ENCODE measurements at places on chromosomes 5 and 9. TPM values are rescaled to one million over a fixed set of nuclear protein-coding genes. Genes with fewer than 3 reads are reported as not detected.

DNA sequence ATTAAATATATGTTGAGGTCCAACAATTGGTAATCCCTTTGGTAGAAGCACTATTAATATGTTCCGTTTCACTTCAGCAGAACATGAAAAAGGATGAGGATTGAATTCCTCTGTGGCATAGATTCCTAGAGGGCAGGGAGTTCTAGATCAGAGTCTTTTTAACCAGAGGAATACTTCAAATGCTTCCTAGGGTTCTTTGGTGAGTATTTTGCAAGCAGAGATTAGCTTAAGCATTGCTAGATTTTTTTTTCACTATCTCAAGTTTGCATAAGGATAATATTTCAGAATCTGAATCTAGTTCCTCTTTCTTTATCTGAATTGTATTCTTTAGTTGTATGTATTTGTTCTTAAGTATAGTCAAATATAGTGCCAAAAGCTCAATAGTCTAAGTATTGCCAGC lies 116.6 kb upstream of the ADAMTSL1 start:
- H3K4me1 ChIP-seq, result no peaks in the 10 kb centered on the region
- no peaks in the 10 kb centered on the region for H3K36me3 ChIP-seq
- no peak overlapping the region for H3K27ac ChIP-seq
- no peak for DNase-seq
- H3K4me3 ChIP-seq, result no peak overlapping the region

DNA sequence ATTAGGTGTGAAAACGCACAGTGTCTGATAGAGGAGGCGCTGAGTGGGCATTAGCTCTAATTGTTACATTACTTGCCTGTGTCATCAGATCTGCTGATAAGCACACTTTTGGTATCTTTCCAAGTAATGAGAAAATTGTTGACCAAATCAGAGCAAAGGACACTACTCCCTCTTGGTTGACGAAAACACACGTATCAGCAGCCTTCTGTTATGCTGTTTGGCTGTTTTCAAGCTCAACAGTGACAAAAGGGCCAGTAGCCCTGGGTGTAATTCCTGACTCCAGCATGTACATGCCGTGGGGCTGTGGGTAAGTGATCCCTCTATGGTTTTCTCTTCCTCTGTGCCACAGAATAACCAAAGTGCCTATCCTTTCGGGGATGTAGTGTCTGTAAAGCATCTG lies 151.4 kb downstream of the AUH start:
- peaks cover 17% of the 10 kb centered on the region for H3K36me3 ChIP-seq
- H3K27ac ChIP-seq, result no peak overlapping the region
- DNase-seq, result no peak

- H3K4me3 ChIP-seq, result no peak overlapping the region
- no peak overlapping the region for H3K27ac ChIP-seq
- no peaks in the 10 kb centered on the region for H3K4me1 ChIP-seq
- DNase-seq, result no peak
- no peaks in the 10 kb centered on the region for H3K36me3 ChIP-seq
- peaks cover 9% of the 10 kb centered on the region for H3K27me3 ChIP-seq
Observed at GRCh38 chr9:99385215-99385614, 163.1 kb downstream of the SEC61B start.

GRCh38 chr5:130884023-130884422 lies 281.0 kb downstream of the HINT1 start:
- H3K36me3 ChIP-seq, result no peaks in the 10 kb centered on the region
- peaks cover 3% of the 10 kb centered on the region for H3K4me1 ChIP-seq
- no peak for DNase-seq
- peaks cover 2% of the 10 kb centered on the region for H3K27me3 ChIP-seq

DNA sequence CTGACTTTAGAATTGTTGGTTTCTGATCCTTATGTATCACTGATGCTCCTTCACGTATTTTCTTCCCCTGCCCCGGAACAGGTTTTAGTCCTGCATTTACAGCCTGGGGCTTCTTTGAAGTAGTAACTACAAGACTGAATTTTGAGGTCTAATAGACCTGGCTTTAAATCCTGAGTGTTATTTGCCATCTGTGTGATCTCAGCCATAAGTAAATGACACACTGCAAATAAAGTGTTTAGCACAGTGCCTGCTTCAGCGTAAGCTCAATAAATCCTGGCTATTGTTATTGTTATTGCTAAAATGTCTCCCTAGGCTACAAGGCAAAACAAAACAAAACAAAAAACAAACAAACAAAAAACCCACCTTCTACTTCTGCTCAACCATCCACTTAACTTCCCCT lies 15.6 kb upstream of the LHX6 start:
- H3K36me3 ChIP-seq, result peaks cover 31% of the 10 kb centered on the region
- H3K27ac ChIP-seq, result no peak overlapping the region
- DNase-seq, result no peak
- no peak overlapping the region for H3K4me3 ChIP-seq

- no peaks in the 10 kb centered on the region for H3K27me3 ChIP-seq
- no peak overlapping the region for H3K4me3 ChIP-seq
- no peak for DNase-seq
Observed at GRCh38 chr5:53969176-53969730, 341.1 kb downstream of the ARL15 start.

Gene SGCD
- 0.30 TPM for total RNA-seq

Gene LCN10
- total RNA-seq, result 1.00 TPM

Measured in activated naive CD8-positive, alpha-beta T cell treated with anti-CD3 and anti-CD28 coated beads, Interleukin-2, amount 10 ng/mL, durations not matched to agents 7 days and 5 days (primary cell).